ENCODE measurements at places on chromosomes 6 and 20.

GRCh38 chr6:167214206-167214605 is 56.4 kb upstream of the GPR31 start:
- DNase-seq, result no peak

DNA sequence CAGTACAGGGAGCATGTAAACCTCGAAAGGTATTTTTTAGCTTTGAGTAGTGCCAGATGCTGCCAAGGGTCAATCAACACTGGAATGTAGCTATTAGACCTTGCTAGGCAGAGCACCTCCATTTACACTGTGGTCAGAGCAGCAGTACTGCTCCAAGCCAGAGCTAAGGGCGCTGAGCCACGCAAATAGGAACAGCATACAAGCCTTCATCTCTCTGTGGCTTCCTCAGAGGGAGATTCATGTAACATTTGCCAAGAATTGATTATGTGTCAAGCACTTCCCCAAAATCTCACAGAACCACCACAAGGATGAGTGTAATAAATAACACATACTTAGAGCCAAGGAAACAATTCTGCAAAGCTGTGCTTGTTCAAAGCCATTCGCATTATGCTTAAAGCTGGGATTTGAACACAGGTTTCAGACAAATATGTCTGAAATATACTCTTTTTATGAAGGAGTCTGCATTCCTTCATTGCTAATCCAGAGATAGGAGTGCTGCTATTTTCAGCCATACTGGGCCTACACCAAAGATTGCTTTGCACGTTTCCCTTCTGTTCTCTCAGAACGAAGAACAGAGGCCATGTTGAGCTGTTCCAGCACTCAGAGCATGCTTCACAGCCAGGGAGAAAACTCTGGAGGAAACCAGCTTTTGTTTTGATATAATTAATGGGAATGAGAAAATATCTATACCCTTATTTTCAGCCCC is 97.7 kb downstream of the SLC16A10 start:
- DNase-seq, result no peak

- no peak for DNase-seq
Observed at GRCh38 chr6:157534977-157535339, 154.0 kb downstream of the ZDHHC14 start.

GRCh38 chr6:44837255-44837654 is 449.7 kb downstream of the CDC5L start:
- no peak for DNase-seq

GRCh38 chr6:39143238-39143930 is 28.4 kb upstream of the SAYSD1 start:
- DNase-seq, result no peak

GRCh38 chr6:74356391-74356790 is 660.4 kb downstream of the CD109 start:
- no peak for DNase-seq

DNA sequence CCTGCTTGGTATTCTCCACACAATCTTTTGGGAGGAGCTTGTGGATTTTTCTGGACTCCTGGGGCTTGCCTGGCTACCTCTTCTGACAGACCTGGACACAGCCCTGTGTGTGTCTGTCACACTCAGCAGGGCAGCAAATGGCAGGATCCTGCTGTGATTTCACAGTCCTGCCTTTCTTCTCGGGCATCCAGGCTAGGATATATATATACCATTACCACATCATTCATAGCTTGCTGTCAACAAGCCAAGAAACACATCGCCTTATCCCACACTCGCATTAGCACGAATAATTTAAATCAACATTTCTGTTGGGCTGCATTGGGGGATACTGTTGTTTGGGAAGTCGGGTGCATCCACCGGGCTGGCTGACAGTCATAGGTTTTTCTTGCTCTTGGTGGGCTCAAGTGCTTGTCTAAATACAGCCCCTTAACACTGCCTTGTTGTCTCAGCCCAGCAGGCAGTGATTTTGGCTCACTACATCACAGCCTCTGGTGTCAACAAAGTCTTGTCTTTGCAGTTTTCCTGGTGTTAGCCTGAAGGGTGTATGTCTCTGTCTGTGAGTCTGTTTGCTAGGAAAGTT is 154.9 kb upstream of the FERMT1 start:
- no peak for DNase-seq

GRCh38 chr6:148951662-148952061 is 204.8 kb downstream of the UST start:
- DNase-seq, result no peak

DNA sequence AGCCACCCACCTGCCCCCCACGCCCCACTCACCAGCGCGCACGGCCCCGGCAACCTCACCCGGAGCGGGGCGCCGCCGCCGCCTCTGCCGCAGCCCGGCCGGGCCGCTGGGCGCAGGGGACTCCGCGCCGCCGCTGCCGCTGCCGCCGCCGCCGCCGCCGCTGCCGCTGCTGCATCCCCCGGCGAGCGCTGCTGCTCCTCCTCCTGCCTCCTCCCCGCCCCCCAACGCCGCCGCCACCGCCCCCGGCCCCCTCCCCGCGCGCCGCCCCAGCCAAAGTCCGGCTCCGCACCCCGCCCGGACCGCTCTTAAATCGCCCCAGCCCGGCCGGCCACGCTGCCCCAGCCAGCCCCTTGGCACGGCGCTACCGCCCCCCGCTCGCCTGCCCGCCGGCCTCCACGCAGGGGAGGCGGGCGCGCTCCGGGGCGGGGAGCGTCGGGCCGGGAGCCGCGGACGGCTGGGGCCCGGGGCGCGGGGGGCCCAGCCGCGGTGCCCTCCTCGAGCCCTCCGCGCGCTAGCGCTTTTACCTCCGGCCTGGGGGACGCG is at the start of gene SULF2:
SULF2 (minus strand) TSS at position 171 of the 543 bp plus-strand sequence. CDS start 28,118 bp downstream, outside the sequence.
- DNase-seq, result no peak

DNA sequence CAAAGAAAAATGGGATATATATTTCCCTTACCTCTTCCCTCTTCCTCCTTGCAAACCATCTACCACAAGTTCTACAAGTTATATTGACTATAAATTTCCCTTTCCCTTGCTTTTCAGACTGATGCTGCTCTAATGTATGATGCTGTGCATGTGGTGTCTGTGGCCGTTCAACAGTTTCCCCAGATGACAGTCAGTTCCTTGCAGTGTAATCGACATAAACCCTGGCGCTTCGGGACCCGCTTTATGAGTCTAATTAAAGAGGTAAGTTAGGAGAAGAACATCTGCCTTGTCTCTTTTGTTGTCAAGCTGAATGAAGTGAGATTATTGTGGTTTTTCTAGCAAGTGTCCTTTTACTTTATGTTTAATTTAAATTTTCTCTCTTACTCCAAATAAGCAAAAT is 406.0 kb downstream of the GRIK2 start:
- DNase-seq, result no peak

DNA sequence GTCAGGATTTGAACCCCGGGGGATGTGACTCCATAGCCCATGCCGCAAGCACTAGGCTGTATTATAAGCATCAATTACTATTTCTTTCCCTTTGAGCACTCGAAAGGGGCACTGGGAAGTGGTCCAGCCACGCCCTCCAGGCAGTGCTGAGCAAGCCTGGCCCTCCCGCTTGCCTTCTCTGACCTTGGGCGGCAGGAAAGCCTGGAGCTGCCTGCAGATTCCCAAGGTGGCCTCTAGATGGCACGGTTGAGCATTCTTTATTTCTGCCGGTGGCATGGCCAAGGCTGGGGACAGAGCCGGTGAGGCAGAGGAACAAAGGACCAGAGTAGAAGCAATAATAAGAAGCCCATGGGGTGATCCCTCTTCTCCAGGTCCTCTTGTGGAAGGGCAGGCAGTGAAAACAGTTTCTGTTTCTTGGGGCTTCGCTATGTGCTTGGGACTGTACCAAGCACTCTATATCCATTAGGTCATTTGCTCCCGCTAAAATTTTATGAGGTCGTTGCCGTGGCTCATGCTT is 32.0 kb downstream of the ARHGAP40 start:
- DNase-seq, result no peak

DNA sequence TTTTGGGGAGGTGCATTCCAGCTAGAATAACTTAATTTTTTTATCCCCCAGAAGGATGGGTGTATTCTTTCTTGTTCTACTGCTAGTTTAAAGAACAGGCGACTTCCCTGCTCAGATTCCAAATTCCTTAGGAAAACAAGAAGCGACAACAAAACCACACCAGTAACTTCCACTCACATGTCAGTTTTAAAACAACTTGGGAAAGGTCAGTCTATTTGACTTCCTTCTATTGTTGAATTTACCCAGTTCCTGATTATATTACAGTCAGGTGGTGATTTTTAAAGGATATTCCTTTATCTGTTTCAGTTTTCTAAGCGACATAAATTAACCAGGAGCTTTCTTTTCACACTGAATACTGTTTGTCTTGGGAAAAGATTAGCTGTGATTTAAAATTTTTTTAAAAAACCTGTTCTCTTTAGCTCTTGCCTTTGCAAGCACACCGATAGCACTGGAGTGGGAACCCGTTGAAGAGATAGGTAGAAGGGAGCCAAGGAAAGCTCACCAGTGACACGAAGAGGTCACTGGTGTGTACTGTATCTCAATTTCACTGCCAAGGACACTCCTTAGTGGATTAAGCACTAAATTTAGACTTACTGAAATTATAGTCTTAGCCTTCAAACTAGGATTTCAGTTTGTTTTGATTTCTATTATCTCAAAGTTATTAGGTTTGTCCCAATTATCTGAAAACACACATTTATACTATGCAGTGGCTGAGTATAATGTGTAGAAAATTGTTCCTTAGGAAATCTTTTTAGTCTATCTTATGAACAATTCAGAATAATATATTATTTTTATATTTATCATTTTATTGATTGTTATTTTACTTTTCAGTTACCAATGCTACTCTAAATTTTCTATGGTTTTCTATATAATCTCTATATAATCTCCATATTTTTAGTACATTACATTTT is 22.3 kb downstream of the MARCKS start:
- no peak for DNase-seq

- DNase-seq, result no peak
Observed at GRCh38 chr6:155152211-155153076, 111.4 kb upstream of the CLDN20 start.

DNA sequence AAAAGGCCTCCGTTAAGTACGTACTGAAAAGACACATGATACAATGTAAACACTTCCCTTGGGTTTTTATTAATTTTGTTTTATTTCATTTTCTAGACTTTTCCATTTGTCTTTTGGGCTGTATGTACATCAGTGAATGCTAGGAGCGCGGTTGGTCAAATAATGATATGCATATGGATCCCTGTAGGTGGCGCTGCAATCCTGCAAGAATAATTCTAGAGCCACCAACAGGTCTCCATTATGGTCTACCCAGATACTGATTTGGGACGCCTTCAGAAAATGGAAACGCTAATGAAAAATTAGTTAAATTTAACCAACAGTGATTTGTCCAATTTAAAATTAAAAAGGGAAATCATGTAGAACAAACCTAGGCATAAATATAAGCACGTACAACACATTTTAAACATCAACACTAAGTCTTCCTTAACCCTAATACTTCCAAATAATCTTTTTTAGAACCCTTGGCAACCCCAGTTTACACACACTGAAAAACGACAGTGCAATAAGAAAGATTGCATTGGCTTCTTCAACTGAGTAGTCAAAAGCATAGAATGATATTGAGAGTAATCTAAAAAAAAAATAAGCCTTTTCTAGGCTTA is 433.5 kb downstream of the RFPL4B start:
- DNase-seq, result no peak

Measured in esophagus squamous epithelium (tissue), 5 donors.